CD4-positive, alpha-beta T cell treated with Interleukin-15 for 4 hours (primary cell): ENCODE measurements at places on chromosomes 6 and 20.

DNA sequence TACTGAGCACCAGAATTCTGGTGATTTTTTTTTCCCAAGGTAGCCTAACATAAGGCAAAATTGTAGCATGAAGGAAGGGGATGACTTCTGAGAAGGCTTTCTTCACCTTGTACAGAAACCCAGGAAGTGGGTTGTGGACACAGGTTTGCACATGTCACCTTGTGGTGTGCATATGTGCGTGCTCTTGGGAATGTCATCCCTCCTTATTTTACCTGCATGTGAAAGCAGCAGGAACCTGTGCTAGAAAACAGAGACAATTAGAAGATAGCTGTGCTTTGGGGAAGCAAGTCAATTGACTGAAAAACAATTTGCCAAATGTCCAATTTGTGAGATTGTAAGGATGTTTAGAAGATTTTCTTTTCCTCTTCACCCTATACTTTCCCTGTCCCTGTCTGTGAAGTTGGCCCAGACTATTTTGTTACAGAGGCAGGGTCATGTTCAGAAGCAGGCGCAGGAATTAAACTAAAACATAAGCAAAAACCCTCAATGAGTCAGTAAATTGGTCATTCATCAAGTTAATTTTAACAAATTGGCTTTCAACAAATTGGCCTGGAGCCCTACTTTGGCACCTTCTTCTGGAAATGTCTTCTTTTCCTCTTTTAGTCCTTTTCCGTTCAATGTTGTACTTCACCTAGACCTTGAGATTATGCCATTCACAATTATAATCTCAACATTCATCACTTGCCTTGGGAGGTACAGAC is 261.2 kb downstream of the ADGB start:
- no peak for DNase-seq

GRCh38 chr20:48601798-48602197 is 226.0 kb downstream of the PREX1 start:
- no peak for DNase-seq

DNA sequence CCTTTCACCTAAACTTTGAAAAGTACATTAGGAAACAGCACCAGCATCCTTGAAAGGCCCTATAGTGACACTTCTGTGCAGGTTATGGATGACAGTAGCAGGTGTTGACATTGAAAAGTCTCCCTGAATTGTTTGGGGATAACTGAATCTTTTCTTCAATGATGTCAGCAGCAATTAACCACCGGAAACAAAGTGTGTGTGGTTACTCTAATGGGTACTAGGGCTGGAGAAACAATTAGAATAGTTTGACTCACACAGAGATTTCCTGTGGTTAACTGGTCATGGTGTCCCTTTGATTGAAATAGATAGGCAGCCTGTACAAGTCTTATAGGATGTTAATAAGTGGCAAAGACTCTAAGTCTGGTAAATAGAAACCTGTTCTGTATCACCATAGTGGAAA is 189.1 kb downstream of the TBX18 start:
- DNase-seq, result no peak

- no peak for DNase-seq
These were observed 105.5 kb downstream of the NRSN1 start for GRCh38 chr6:24231438-24231977.

DNA sequence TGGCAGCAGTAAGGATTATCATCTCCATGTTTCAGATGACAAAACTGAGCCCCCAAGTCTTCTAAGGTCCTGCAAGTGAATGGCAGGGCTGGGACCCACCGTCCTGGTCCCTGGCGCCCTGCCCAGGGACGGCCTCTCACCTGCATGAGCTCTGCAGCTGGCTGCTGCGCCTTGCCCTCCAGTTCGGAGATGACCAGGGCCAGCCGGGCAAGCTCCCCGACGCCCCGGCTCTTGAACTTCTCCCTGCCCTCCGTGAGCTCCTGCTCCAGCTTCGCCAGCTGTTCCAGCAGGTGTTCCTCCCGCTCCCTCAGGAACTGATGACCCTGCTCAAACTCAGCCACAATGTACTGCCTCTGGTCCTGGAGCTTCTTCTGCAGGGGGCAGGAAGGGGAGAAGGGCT is 16.8 kb downstream of the TRIM26 start:
- no peak for DNase-seq

- DNase-seq, result no peak
These were observed 79.0 kb downstream of the IPCEF1 start for GRCh38 chr6:154277629-154278017.

DNA sequence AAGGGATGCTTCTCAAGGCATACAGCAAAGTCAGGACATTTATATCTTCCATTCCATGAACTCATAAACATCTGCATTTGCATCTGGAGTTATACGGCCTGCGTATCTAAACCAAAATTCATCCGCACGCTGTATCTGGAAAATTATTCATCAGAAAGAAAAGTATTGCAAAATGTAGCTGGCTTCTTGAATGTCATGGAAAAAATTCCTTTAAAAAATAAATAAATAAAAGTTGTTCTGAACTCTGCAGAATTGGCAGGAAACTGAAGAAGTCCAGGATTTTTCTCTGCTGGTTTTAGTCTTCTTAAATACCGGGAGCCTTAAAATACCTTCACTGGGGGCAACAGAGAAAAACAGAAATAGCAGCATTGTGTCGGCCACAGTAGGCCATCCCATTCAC is 23.7 kb upstream of the FOXF2 start:
- no peak for DNase-seq

- DNase-seq, result no peak
These were observed 3.1 kb downstream of the MAN1A1 start for GRCh38 chr6:119346450-119346849.

DNA sequence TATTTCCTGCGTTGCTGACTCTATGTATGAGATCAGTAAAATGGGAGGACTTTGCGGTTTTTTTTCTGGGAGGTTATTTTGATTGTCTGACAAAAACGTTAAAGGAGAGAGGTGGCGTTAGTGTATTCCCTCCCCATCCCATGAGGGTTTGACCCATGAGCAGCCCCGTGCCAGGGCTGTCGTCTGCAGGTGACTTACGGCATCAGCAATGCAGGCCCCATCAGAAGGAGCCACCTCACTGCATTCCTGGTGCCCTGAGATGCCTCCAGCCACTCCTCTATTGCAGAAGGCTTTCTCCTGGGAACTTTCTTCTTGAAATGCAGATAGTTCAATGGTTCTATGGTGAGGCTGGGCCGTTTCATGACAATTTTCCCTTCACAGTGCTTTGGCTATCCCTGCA is 149.3 kb downstream of the TTLL2 start:
- no peak for DNase-seq

DNA sequence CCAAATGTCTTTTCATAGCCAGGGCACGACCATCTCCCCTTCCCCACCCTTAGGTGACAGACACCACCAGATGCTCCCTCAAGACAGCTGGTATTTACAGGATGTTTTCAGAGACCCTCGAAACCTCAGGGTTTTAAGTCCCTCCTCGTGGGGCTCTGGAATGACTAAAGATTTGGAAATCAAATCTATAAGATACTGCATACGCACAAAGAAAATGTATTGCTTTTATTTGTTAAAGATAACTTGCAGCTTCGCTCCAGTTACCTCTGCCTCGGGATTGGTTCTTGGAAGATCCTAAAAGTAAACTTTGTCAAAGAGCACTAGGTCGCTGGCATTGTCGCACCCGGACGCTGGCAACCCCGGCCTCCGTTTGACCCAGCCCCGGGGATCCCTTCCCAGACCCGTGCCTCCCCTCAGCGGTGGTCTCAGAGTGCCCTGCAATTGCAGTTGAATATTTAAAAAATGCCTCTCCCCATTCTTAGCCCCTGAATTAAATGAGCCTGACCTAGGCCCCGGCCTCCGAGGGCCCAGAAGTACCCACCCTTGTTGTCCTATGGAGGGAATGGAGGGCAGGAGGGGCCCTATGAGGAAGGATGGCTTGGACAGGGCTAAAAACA is 7.1 kb downstream of the PAX1 start:
- DNase-seq, result no peak

DNA sequence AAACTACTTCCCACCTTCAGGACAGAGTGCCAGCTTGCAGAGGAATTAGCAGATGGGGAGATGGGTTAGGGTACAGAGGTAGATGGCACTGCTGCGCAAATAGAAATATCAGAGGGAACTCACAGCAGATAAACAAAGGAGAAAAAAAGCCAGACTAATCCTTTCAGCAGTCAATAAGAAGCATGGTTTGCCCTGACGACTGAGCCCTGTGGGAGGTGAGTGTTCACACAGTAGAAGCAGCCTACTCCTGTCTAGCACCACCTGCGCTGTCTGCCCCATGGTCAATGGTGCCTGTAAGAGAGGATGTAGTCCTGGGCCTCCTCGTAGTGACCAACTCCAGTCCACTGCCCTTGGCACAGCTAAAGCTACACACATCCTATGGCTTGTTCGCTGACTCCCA is 174.1 kb downstream of the IBTK start:
- DNase-seq, result no peak

- no peak for DNase-seq
These were observed 60.2 kb downstream of the DLL1 start for GRCh38 chr6:170230520-170231292.

DNA sequence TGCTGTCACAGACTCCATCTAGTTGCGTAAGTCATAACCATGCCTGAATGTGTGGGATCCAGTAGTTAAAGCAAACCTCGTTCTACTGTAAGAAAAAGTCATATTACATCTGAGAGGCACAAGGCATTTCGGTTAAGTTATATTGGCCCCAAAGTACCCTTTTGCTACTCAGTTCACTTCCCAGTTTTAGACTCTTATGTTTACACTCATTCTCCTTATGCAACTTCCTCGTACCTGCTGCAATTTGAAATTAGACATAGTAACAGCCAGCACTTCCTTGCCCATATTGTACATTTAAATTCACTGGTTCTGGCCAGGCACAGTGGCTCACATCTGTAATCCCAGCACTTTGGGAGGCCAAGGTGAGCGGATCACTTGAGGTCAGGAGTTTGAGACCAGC is 37.0 kb downstream of the PEX7 start:
- DNase-seq, result no peak

- DNase-seq, result peak; percentile 52
These were observed 1.7 kb downstream of the AMD1 start for GRCh38 chr6:110876170-110876773.

DNA sequence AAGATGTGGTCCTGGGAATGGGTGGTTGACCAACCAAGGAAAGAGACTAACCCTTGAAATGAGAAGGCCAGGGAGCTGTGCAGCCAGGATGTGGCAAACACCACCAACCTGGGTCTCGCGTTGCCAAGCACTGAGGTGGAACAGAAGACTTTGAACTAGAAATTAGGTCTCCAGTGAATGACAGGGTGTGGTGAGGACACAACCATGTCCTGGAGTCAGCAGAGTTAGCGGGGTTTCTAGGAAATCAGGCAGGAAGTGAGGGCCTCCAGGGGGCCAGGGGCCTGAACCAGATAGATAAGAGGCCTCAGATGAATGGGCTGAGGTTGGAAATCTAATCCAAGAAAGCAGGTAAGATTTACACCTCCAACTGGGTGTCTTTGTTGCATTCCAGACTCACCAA is 353.3 kb upstream of the ARID1B start:
- DNase-seq, result peak; percentile 21

GRCh38 chr6:33610067-33610466 is 11.1 kb upstream of the ITPR3 start:
- no peak for DNase-seq

- no peak for DNase-seq
These were observed 8.3 kb downstream of the ELOVL2 start for GRCh38 chr6:11035616-11036350.

GRCh38 chr6:93293460-93293859 is 125.9 kb downstream of the EPHA7 start:
- DNase-seq, result no peak

GRCh38 chr6:37011656-37012378 is 6.4 kb downstream of the FGD2 start:
- no peak for DNase-seq

DNA sequence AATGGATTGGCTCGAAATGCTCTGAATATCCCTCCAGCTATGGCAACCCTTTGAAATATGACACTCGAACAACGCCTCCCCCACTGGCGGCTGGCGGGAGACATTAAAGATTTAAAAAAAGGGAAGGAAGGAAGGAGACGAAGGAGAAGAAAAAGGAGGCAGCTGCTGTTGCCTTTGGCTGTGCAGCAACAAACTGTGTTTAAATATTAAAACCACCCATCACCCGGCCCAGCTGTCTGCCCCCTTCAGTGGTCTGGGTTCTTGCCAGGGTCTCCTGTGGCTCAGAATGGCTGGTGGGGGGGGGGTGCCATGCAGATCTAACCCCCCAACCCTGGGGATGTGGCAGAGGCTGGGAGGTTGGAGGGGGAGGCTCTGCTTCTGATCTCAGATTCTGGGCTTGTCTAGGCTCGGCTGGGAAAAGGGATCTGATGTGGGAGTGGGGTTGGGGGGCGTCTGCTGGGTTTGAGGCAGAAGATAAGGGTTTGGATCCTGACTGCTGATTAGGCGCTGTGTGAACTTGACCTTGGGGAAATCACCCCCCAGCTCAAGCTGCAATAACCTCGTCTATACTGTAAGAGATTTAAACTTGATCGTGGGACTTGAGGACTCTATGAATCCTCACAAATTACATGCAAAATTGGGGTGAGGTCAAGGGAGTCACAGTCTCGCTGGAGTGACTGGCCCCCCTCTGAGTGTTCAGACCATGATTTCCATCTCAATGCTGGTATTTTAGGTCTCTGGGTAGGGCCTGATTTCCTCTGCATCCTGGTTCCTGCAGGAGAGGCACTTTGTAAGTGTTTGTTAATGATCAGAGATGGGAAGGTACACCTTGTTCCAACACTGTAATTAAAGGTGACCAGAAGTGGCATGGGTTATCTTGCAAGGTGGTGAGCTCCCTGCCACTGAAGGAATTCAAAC is 40.3 kb upstream of the BLCAP start:
- DNase-seq, result no peak
